ENCODE measurements at places on chromosomes 7 and 10.

DNA sequence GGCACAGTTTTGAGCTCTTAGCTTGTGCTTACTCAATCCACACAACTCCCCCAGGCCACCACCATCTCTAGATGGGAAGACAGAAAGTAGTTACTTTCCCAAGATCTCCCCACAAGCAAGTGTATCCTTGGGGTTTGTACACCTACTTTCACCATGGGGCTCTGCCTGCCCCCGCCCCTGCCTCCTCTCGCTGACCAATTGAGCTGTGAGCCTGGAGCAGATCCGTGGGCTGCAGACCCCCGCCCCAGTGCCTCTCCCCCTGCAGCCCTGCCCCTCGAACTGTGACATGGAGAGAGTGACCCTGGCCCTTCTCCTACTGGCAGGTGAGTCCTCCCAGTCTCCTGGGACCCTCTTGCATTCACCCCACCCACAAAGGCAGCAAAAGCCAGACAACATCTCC, 2.0 kb downstream of the FXYD4 start:
- DNase-seq, result no peak

GRCh38 chr10:97325754-97326153, 6.7 kb downstream of the FRAT1 start:
- no peak for DNase-seq

DNA sequence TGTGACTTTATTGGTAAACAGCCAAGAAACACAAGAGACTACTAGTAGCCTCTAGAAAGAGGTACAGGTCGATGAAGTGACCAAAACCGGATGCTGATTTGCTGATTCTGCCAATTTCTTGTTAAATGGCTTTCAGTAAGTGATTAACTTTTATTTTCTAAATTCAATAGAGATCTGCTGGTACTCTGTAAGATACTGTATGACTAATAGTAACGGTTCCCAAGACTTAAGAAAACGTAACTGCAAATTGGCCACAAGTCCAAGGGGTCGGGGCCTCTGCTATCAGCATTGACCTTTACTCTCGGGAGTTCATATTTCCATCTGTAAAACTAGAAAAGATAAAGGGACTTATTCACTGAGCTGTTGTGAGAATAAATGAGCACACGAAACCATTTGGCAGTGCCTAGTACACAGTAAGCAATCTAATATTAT, 1.4 kb downstream of the FAM3C start:
- DNase-seq, result no peak

- DNase-seq, result no peak
These were observed 95.6 kb downstream of the OSBPL3 start for GRCh38 chr7:24884401-24884800.

DNA sequence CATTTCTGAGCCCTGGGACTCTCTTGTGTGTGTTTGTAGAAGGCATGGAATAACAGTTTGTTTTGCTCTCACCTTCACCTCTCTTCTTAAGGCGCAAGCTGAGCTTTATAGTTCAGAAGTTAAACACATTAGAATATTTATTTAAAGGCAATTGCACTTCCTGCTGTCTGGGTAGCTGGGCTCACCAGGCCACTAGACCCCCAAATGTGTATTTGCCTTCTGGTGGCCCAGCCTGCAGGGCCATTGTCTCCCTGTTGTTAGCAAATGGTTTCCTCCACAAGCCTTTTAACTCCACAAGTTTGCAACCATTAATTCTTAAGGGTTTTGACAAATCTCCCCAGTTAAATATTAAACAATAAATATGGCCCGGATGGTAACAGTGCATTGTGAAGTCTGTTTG, 31.1 kb upstream of the NEUROD6 start:
- no peak for DNase-seq

- DNase-seq, result no peak
These were observed 313.9 kb downstream of the PHTF2 start for GRCh38 chr7:78112488-78112887.

DNA sequence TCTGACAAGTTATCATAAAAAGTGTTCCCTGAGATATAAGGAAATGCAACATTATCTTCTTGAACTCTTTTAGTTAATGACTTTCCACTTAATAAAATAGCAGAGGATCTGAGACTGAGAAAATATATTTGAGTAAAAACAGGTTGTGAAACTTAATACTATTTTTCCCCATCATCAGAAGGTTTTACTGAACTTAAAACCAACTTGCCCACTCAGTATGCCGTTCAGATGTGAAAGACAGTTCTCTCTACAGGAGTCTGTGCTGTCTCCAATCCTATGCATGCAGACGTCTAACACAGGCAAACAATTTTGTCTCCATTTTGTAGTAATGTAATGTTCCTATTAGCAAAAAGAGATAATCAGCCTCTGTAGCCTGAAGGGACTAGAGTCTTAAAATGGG, 38.2 kb upstream of the CYP2C18 start:
- no peak for DNase-seq

DNA sequence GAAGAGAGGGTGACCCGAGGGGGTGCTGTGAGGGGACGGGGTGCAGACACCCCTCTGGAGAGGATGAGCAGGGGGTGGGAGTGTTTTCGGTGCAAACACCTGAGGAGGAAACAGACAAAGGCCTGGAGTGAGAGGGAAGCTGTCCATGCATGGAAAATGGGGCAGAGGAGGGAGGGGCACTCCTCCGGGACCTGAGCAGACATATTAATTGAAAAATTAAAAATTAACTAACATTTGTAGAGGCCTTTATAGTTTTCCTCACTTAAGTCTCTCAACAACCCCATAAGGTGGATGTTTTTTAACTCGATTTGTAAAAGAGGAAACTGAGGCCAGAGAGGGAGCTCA, 1.2 kb downstream of the VPS37D start:
- no peak for DNase-seq

DNA sequence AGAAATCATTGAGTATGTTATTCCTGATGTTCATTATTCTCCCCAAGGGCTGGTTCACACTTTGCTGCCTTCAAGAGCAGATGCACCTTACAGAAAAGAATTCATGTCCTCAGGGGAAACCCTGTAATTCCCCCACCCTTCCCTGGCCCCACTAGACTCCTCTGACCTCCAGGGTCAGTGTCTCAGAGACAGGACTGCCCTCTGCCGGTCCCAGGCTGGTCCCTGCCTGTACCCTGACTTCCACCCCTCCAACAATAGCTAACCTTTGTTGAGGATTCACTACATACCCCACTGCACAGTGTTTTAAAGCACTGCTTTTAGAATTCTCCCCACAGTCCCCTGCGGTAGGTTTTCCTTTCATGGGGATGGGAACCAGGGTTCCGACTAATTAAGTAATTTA, 4.4 kb upstream of the SEPHS1 start:
- DNase-seq, result no peak

DNA sequence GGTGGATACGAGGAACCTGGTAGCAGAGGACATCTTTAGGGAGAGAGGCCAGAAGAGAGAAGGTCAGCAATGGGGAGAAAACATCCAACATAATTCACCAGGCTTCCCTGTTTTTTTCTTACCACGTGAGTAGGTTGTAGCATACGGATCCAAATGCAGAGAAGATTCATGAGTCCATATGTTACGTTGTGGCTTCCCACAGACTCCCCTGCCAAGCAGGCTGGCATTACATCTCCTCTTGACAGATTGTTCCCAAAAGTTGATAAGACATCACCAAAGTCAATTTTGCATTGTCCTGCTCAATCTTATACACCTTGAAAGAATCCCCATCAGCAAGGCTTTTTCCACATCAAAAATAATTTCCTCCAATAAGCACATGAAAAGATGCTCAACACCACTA, 39.7 kb downstream of the DRGX start:
- no peak for DNase-seq

GRCh38 chr7:69956541-69956940, 358.3 kb downstream of the AUTS2 start:
- DNase-seq, result no peak

DNA sequence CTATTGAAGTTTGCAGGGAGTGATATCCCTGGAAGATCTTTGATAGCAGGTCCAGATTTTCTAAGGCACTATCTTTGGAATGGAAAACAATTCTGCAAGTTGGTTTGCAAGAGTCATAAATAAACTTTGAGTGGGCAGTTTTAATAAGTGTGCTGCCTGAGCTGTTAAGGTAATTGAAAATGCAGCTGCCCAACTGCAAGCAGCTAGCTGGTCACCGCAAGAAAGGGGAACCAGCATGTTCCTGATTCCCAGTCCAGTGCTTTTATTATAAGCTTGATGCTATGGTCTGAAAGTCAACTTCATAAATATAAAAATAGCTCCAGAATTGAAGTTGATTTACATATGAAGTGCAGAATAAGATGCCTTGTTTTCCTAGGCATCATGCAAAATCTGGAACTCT, 308.4 kb downstream of the ZNF248 start:
- no peak for DNase-seq

- DNase-seq, result no peak
These were observed 100.2 kb downstream of the MICALL2 start for GRCh38 chr7:1359051-1359400.

- DNase-seq, result no peak
These were observed 124.6 kb upstream of the CDK13 start for GRCh38 chr7:39825401-39825980.

DNA sequence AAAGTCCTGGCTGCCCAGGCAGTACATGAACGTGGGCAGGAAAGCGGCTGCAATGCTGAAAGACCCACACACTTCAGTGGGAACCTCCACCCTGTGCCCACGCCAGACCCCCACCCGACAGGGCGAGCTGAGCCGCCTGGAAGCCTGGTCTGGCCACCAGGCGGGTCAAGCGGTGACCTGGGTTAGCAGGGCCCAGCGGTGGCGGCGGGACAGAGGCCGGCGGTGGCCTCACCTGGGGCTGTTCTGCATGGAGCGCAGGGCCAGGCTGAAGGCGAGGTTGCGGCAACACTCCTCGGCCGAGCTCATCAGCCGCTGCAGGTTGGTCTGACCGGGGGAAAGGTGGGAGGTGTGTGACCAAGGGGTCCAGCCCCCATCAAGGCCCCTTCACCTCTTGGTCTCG, 11.6 kb upstream of the MICALL2 start:
- DNase-seq, result no peak
